ENCODE measurements at places on chromosomes 2 and 18. TPM values are rescaled to one million over a fixed set of nuclear protein-coding genes. Genes with fewer than 3 reads are reported as not detected.

- peak; percentile 63 for DNase-seq
Observed at GRCh38 chr2:287471-287885, 413 bp downstream of the ALKAL2 start.

- DNase-seq, result no peak
Observed at GRCh38 chr2:78757191-78757590, 268.3 kb upstream of the REG3G start.

The ANKRD30B gene
- not detected for total RNA-seq

DNA sequence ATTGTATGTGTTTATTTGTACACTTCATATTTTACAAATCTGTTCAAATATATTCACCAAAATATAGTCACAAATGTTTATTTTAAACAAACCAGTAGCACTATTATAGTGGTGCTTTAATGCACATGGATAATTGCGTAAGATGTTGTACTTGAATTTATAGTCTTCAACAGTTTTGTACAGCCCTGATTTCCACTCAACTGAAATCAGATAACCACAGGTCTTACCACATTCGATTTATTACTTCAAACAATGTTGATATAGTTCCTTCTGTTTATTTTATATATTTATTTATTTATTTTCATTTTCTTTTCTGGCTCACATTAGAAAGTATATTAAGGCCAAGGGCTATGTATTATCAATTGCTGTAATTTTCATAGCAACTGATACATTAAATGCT, 99.4 kb upstream of the ZNF804A start:
- DNase-seq, result no peak

DNA sequence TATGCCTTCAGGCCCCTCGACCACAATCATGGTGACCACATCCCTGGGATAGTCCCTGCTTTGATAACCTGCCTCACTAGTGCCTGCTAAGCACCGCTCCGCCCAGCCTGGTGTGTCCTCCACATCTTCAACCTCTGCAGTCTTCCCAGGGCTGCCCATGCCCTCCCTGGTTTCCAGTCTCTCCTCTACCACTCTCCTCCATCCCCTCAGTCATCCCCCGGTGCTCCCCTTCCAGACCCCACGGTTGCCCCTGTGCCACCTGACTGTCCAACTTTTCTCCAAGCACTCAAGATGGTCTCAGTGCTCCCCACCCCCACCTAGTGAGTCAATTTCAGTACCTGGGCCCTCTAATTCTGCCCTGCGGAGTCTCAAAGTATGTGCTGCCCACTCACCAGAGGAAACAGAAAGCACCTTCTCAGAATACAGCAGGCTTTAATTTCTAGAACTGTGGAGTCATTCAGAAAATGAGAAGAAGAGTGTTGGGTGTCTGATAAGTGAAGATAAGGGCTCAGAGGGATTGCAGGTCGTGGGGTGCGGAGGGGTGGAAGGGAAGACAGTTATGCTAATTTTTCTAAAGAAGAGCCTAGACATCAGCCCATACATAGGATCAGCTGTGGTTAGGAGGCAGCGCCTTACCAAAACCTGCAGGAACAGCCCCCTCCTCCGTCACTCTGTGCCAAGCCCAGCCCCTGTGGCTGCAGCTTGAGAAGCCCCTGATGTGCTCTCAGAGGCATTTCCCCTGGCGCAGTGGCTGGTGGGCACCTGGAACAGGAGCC, 53.6 kb upstream of the CAB39 start:
- no peak for DNase-seq

All from right cardiac atrium (tissue), 5 donors.